Adrenal gland (tissue), 19 donors: ENCODE measurements at places on chromosomes 7 and 10.

GRCh38 chr10:110647136-110647430, 2.9 kb downstream of the RBM20 start:
- no peak for DNase-seq

- DNase-seq, result peak; percentile 82
These were observed 47.5 kb downstream of the GNA12 start for GRCh38 chr7:2796358-2797352.

GRCh38 chr7:150733482-150734095, 3.6 kb upstream of the GIMAP5 start:
- DNase-seq, result no peak

DNA sequence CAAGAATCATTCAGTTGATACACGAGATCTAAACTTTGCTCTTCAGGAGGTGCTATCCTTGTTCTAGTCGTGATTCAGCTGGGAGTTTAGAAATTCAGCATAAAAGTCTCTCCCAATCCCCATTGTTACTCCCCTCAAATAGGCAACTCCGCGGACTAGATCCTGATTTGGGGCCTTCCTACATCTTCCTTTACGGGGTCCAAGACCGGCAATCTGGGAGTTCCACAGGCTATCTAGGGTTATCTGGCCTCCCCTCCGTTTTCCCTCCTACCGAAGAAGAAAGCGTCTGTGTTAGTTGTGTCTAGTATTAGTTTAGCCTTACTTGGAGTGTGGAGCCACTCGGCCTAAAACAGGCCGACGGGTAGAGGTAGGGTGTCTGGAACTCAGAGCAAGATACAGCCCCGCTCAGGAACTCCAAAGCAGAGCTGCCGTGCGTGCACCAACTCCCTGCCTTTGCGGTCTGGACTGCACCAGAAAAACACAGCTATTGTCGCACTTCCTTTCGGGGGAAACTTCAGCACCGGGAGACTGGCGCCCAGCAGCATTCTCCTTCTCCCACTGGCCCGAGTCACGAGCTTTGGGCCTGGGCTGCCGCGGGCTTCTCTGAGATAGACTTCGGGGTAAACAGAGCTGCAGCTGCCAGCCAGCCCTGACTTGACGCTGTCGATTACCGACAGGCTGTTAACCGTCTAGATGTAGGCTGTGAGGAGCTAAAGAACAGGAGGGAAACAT, 1.5 kb upstream of the DLX5 start:
- DNase-seq, result peak; percentile 34

DNA sequence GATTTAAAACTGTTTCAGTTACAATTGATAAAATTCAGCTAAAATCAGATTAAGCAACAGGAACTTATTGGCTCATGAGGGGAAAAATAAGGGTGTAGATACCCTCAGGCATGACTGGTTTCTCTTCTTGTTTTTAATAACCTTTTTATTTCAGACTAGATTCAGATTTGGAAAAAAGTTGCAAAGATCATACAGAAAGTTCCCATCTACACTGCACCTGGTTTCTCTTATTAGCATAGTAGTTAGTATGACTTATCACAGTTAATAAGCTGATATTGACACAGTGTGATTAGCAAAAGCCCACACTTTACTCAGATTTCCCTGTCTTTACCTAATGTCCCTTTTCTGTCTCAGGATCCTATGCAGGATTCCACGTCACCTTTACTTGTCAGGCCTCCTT, 53.3 kb downstream of the HTR5A start:
- DNase-seq, result no peak

GRCh38 chr10:51168086-51168815, 94.0 kb downstream of the PRKG1 start:
- DNase-seq, result no peak

DNA sequence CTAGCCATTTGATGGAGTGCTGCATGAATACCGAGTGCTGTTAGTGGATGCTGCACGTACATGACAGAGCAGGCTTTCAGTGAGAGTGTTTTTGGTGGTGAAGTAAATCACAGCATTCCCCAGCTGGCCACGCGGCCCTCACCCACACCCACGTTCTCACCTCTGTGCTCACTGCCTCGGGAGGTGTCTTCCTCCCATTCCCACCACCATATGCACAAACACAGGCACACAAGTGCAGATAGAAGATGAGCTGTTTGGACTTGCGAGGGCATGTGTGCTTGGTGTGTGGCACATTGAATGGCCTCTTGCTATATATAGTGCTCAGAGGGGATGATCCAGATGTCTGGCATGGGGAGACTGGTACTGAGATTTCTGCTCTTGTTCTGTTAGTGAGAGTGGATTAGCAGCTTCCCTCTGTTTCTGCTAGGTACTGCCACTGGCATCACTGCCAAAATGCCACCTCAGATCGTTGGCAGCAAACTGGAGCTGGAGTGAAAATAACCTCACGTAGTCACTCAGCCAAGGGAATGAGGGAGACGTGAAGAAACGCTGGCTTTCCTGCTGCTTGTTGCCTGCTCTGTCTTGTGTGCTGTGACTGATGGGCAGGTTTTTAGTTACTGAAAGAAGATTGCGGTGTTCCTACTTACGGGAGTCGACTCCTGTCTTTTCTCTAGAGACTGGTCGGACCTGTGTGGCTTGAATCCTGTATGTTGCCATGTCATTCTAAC, 19.1 kb downstream of the DNAJB6 start:
- peak; percentile 56 for DNase-seq

GRCh38 chr7:153386556-153386955, 627.0 kb downstream of the ACTR3B start:
- DNase-seq, result no peak

GRCh38 chr10:120929166-120929565, 78.0 kb downstream of the WDR11 start:
- DNase-seq, result no peak

GRCh38 chr7:37201003-37201875, 247.4 kb downstream of the ELMO1 start:
- DNase-seq, result peak; percentile 82

GRCh38 chr10:44995914-44996669, 4.6 kb upstream of the ZNF22 start:
- no peak for DNase-seq

DNA sequence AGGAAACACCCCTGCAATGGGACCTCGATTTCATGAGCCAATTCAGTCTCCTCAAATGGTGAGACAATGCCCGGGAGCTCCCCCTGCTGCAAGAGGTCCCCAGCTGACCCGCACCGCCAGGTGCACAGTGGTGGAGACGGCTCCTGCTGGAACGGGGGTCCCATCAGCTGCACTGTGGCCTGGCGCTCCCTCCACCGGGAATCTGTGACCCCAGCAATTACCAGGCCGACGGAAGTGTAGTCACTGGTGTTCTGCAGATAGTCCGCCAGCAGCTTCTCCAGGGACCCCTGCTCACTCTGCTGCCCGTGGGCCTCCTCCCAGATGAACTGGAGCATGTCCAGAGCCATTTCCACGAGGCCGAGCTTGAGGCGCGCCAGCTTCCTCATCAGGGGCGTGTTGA, 64.9 kb upstream of the NKX6-2 start:
- peak; percentile 29 for DNase-seq

- no peak for DNase-seq
These were observed 247.7 kb upstream of the ZMIZ1 start for GRCh38 chr10:78821052-78821451.

- no peak for DNase-seq
These were observed 125.3 kb downstream of the DYNC1I1 start for GRCh38 chr7:95897557-95898251.

- DNase-seq, result no peak
These were observed 1.9 kb downstream of the PTEN start for GRCh38 chr10:87865241-87865881.

GRCh38 chr10:6363511-6363910, 160.8 kb downstream of the PFKFB3 start:
- no peak for DNase-seq

GRCh38 chr10:107924458-107924857, 760.0 kb upstream of the SORCS1 start:
- DNase-seq, result no peak

- no peak for DNase-seq
These were observed 39.7 kb upstream of the ZMYND11 start for GRCh38 chr10:95356-96115.

DNA sequence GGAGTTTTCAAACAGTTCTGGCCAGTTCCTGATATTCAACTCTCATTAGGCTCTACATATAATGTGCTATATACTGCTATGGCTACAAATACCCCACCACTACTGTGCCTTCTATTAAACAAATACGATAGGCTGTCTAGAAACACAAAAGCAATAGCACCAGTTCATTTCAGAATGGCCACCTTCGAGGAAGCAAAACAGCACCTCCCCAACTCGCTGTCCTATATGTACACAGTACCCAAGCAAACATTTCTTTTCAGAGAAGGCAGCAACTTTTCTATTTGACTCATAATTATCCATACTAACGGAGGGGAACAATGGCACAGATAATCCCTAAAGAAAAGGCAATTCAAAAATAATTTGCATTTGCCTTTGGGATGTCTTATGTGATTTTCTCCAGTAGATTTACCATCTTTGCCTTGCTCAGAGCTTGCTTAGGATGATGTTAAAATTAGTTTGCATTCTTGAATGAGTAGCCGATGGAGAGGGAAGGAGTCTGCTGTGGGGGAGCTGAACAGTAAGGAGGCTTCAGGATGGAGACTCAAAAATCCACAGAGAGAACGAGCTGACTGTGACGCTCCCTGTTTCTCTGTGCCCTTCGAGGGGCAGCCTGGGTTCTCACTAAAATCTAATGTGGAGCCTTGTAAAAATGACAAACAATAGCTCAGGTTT, 218.7 kb downstream of the FANK1 start:
- no peak for DNase-seq

DNA sequence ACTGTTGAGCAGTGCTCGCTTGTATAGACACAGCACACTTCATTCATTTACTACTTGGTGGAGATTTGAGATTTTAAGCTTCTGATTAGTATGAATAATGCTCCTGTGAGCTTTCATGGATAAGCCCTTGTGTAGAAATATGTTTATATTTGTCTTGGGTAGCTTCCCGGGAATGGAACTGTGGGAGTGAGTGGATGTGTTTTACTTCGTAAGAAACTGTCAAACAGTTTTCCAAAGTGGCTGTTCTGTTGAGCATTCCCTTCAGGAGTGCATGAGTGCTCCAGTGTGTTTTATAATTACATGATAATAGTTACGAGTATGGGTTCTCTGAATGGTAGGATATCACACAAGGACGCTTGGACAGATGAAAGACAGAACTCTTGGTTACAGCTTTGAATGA, 49.4 kb downstream of the VWC2 start:
- no peak for DNase-seq

DNA sequence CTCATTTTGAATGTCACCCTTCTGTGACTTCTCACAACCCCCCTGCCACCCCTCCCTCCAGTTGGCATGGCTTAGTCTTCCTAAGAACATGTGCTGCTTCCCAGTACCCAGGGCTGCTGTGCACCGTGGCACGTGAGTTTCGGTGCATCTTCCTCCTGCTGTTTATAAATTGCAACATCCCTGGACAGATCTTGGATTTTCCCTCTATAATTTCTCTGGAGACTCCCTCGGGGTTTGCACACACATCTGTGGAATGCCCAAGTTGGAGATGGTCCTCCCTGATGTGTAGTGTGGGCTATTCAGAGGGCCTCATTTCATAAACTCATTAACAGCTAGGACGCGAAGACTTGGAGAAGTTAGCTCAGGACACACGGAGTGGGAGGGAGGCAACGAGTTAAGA, 52.9 kb downstream of the IKZF1 start:
- no peak for DNase-seq

DNA sequence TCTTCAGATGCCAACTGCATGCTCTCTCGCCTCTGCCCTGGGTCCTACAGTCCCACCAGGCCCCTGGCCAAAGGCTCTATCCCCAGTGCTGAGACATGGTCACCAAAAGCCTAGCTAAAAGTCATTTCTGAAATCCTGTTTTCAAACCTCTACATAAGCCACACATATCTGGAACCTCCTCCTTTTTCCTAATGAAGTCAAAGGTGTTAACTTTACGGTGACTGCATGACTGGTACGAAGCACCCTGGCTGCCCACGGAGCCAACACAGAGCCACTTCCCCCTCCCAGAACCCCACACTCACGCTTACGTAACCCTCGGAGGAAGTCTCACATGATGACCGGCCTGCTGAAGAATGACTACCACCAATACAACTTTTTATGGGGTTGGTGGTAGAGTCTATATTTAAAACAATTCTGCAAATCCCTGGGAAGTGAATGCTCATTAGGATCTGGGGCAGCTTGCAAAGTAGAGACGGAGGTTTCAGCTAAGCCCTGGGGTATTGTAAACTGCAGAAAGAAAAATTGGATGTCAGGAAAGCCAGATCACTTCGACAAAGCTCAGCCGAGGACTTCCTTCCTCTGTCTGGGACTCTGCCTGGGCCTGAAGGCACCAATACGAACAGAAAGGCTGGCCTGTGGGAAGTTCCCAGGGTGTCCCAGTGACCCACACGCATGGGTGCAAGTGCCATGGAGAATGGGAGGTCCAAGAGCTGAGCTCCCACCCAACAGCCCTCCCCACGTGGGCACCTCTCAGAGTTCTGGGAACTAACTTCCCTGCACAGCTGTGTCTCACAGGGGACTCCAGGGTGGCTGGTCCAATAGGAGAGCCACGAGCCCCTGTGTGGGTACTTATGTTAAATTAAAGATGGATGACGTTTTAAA, 50.7 kb downstream of the PDGFA start:
- peak; percentile 5 for DNase-seq
